ENCODE measurements at places on chromosomes 13 and 19.

DNA sequence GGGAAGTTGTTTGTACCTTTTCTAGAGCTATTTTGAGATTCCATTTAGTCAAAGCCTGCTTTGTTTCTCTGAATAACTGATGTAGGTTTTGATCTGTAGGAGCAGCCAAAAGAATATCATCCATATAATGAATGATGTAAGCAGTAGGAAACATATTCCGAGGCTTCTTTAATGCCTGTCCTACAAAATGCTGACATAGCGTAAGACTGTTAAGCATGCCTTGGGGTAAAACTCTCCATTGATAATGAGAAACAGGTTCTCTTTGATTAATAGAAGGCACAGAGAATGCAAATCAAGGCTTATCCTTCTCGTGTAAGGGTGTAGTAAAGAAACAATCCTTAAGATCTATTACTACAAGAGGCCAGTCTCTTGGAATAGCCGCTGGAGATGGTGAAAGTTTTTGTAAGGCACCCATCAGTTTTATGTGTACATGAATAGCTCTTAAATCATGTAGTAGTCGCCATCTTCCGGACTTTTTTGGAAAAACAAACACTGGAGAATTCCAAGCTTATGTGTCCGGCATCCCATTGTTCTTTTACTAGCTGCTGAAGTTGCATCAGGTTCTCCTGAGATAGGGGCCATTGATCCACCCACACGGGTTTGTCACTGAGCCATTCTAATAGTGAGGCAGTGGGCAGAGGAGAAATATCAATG, 13.5 kb downstream of the FPR3 start:
- DNase-seq, result peak; percentile 7

GRCh38 chr13:26604784-26605545, 47.5 kb downstream of the WASF3 start:
- DNase-seq, result no peak

- no peak for DNase-seq
These were observed 18.8 kb downstream of the KL start for GRCh38 chr13:33034882-33035520.

DNA sequence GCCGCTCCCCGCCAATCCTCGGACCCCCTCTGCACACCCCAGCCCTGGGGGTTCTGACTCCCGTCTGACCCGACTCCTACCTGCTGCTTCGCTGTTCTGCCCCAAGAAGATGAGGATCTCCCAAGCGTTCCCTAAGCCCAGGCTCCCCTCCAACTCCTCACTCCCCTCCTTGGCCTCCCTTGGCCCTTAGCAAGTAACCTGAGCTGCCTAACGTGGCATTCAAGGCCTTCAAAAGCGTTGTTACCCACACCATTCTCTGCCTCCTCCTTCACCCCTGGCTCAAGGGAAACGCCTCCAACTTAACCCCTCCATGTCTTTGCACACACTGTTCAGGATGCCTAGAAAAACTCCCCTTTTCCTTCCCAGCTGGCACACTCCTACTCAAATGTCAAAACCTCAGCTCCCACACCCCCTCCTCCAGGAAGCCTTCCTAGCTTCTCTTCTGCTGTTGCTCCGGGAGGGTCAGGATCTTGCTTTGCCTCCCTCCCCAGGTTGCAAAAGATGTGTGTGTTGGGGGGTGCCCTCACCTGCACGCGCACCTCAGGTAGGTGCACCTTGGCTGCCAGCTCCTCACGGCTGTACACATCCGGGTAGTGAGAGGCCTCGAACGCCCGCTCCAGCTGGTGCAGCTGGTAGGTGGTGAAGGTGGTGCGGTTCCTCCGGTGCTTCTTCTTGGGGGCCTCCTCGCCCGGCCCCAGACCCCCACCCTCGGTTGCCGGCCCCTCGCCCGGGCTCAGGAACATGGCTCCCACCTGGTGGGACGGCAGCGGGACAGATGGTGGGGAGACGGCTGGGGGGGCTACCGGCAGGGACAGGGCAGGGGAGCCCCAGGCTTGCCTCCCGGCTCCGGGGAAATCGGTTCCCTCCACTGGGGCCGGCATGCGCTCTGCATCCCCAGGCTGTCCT, 775 bp downstream of the RAX2 start:
- DNase-seq, result peak; percentile 33

GRCh38 chr19:13008926-13009787, 13.9 kb downstream of the NFIX start:
- peak; percentile 17 for DNase-seq

GRCh38 chr13:73519396-73520116, 460.8 kb downstream of the KLF5 start:
- DNase-seq, result no peak

DNA sequence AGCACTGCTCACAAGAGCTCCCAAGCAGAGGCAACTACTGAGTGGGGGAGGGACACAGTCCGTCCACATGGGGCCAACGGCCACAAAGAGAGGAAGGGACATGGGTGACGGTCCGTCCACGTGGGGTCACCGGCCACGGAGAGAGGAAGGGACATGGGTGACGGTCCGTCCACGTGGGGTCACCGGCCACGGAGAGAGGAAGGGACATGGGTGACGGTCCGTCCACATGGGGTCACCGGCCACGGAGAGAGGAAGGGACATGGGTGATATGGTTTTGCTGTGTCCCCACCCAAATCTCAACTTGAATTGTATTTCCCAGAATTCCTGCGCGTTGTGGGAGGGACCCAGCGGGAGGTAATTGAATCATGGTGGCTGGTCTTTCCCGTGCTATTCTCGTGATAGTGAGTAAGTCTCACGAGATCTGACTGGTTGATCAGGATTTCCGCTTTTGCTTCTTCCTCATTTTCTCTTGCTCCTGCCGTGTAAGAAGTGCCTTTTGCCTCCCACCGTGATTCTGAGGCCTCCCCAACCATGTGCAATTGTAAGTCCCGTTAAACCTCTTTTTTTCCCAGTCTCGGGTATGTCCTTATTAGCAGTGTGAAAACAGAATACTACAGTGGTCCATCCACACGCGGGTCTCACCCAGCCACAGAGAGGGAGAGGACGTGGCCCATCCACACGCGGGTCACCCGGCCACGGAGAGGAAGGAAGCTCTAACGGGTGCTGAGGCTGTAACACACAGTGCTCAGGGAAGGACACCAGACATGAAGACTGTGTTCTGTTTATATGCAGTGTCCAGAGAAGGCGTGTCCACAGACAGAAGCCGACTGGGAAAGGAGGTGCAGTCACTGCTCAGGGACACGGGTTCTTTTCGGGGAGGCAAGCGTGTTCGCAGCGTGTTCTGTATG, 48.5 kb downstream of the GAS6 start:
- DNase-seq, result no peak

DNA sequence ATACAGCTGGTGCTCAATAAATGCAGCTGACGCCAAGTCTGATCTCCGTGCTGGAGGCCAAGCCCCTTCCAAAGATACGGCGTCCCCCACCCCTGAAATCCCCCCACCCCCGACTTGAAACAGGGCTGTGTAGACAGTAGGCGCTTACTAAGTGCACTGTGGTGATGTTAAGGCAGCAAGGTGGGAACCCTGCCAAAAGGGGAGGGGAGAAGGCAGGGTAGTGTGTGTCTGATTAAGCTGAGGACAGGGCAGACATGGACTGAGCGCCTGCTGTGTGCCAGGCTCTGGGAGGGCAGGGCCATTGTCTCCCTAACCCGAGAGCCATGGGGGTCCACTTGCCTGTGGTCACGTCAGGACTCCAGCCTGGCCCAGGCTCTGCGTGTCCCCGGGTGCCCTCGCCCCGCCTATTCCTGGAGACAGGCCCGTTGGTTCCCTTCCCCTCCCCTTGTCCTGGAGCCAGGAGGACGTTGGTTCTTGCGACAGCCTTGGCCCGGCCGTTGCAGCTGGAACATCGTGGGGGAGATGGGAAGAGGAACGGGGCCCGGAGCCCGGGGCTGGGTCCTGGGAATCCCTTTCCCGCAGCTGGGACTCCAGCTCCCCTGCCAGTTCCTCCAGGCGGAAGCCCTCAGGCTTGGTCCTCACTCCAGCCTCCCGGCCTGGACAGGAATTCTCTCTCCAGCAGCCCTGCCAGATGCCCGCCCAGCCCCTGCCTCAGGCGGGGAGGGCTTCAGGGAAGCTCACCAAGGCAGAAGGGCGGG, 1.7 kb upstream of the ELANE start:
- peak; percentile 80 for DNase-seq
